ENCODE measurements at places on chromosomes 6 and 20.
A peak's percentile ranks its signal among the peaks of the same experiment; 100 is the strongest.

- DNase-seq: no peak
These were observed 62.3 kb downstream of the LAMP5 start for GRCh38 chr20:9576695-9577094.

- DNase-seq: no peak
These were observed 21.3 kb downstream of the RNF217 start for GRCh38 chr6:124983383-124984083.

DNA sequence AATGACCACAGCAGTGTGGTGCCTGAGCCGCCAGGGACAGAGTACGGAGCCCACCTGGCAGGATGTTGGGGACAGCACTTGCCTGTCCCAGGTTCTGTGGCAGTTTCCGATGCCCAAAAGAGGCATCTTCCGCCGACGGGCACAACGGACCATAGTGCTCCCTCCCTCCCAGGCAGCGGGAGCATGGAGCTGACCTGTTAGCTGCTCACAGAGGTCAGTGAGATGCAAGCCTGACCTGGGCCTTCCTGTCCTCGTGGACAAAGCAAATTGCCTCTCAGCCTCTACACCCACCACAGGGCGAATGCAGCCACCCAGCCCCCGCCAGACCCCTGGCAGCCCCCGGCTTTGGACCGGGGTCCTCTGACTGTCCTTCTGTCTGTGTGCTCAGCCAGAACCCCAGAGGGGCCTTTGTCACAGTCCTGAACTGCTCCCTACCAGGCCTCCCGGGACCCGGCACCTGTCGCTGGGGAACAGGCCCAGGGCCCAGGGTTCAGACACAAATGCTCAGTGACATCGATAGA is 16.2 kb upstream of the FRMD1 start:
- DNase-seq: no peak

DNA sequence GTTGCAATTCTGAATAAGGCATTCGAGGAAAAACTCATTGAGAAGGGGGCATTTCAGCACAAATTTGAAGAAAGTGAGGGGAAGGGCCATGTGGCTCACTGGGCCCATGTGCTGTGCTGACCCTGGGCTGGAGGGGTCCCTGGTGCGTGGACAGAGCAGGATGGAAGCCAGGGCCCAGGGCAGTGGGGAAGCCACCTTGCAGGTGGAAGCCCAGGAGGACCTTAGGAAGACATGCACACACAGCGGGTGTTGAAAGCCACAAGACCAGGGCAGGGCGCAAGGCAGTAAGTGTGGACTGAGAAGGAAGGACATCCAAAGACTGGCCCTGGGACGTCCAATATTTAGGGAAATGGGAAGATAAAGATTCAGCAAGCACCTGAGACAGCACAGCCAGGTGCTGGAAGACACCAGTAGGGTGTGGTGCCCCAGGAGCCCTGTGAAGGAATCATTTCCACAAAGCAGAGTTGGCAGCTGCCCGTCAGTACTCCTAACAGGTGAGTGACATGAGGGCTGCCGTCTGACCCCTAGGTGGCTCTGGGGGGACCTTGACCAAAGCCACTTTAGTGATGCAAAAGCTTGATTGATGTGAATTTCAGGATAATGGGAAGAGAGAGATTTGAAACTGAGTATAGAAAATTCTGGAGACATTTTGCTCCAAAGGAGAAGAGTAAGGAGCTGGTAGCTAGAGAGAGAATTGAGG is 254.4 kb upstream of the EXOC2 start:
- DNase-seq: no peak

DNA sequence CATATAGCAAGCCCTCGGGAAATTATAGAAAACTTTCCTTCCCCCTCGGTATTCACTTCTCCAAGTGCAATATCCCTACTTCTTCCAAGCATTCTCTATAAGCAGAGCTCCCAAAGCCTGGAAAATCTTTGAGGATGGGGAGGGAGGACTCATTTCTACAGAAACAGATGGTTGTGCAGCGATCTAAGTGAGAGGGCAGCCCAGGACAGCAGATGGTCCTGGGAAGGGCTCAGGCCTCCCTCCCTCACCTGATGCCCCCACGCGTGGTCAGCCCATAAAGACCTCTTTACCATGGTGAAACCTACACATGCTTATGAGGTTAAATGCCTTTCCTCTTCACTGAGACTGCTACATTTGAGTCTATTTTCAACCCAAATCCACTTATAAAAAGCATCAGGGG is 319.6 kb upstream of the QKI start:
- no peak for DNase-seq

GRCh38 chr20:47318586-47319516 is 37.6 kb downstream of the ZMYND8 start:
- DNase-seq: peak; percentile 83

DNA sequence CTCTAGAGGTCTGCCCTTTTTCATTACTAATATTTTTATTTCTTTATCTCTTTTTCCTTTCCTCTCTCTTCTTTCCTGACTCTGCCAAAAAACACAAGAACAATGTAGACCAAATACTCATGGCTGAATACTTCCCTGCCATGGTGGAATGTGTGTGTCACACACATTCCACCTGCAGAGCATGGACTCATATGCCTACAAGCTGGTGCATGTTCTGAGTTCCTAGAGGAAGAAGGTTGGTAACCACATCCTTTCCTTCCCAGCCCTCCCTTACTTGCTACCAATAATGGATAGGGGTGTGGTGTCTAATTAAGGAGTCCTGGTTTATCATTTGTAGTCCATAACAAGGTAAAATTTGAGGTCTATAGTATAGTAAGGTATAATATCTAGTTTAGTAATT is 15.2 kb upstream of the CST9L start:
- no peak for DNase-seq

All from inflammatory macrophage treated with lipopolysaccharide for 4 hours (primary cell).